ENCODE measurements at places on chromosomes 7 and 10. TPM values are rescaled to one million over a fixed set of nuclear protein-coding genes. Genes with fewer than 3 reads are reported as not detected.
A peak's percentile ranks its signal among the peaks of the same experiment; 100 is the strongest.

DNA sequence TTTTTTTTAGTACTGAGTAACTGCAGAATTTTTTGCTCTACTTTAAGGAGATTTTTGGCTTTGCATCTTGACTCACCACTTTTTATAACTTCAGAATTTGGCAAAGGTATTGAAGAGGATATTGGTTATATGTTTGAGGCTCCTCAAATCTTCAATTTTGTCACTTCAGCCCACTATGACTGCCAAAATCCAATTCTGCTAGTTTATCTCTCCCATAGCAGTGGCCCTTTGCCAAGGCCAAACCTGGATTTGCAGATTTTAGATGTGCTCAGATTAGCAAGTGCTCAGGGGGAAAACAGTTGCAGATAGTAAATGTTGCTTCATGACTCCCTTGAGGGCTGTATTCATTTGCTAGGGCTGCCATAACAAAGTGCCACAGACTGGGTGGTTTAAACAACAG, 427.5 kb downstream of the ADRA2A start:
- DNase-seq = no peak

DNA sequence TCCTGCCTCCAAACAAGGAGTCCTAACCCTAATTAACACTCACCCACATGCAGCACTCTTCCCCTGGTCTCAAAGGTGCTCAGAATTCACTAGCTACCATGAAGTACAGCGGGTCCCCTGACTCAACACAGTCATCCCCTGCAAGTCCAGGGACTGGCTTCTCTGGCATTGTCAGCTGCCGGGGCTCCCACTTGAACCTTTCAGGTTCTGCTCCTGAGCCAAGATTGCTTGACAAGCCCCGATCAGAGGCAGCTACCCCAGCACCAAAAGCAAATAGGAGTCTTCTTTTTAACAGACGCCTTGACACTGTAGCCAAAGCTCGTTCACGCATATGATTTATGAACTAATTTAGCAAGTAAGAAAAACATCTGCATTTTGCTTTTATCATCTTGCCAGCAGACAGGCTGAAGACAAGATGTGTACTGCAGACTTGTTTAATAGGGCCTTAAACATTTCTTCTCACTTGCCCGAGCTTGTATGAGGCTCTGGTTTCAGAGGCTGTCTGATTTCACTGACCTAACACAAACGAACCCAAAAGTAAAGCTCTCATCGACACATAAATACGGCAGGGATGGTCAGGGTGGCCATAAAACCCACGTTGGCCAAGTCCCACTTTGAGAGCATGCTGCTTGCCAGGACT, 67.6 kb upstream of the ADAM12 start:
- no peak for DNase-seq

- no peak for DNase-seq
Measured at GRCh38 chr10:74748468-74749031, 77.8 kb upstream of the KAT6B start.

DNA sequence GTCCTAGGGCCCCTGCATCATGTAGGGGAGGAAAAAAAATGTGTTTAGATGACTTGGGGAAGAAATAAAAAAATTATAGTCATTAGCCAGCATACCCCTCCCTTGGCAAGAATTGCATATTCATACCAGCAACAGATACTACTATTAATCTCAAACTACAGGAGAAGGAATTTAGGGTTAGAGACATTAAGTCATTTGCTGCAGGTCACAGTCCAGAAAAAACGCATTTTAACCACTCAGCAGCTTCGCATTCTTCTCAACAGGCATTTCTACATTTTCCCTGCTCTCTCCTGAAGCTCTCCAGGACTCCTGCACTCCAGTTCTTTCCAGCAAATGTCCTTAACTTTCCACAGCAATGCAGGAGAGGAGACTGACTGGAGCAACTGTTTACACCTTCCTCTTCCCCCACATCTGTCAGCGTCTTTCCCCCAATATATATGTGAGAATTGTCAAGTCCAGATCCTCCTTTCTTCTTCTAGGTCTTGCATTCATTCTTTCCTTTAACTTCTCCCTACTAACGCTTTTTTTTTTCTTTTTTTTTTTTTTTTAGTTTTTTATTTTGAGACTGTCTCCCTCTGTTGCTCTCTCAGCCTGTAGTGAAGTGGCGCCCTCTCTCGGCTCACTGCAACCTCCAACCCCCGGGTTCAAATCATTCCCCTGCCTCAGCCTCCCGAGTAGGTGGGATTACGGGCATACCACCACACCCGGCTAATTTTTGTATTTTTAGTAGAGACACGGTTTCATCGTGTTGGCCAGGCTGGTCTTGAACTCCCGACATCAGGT, 35.6 kb downstream of the PRPS1L1 start:
- no peak for DNase-seq

GRCh38 chr10:82668221-82668895, 793.4 kb downstream of the NRG3 start:
- peak; percentile 3 for DNase-seq

GRCh38 chr10:29736366-29737073, 101.7 kb upstream of the SVIL start:
- no peak for DNase-seq

DNA sequence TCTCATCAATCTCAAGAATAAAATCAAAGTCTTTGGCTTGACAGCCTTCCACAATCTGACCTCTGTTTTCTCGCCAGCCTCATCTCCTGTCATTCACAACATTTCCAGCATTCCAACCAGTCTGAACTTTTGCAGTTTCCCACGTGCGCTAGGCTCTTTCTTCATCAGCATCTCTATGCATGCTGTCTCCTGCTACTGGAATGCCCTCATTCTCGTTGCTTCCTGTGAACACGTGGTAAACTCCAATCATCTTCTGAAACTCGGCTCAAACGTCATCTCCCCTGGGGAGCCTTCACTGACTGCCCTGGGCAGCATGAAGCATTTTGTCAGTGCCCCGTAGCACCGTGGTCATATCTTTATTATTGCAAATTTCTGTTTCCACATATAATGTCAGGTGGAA, 12.2 kb upstream of the RSBN1L start:
- DNase-seq = no peak

Gene NPFFR1
- not detected for total RNA-seq

DNA sequence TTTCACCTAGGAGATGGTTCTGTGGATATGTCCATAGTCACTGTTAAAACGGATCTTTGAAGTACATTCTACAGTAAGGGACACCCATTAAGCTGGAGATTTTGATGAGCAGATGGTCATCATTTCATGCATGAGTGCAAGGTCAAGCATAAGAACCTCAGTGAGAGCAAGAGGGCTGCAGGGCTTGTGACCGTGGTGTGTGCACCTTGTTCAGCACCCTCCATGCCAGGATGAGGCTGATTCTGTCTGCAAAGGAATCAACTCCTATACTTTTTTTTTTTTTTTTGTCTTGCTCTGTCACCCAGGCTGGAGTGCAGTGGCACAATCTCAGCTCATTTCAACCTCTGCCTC, 17.6 kb downstream of the PDSS1 start:
- DNase-seq = no peak

Gene C7orf57
- not detected for total RNA-seq

- DNase-seq = peak; percentile 27
Measured at GRCh38 chr7:2993868-2994267, 49.8 kb downstream of the CARD11 start.

- no peak for DNase-seq
Measured at GRCh38 chr7:100942045-100942774, 7.1 kb upstream of the MUC3A start.

DNA sequence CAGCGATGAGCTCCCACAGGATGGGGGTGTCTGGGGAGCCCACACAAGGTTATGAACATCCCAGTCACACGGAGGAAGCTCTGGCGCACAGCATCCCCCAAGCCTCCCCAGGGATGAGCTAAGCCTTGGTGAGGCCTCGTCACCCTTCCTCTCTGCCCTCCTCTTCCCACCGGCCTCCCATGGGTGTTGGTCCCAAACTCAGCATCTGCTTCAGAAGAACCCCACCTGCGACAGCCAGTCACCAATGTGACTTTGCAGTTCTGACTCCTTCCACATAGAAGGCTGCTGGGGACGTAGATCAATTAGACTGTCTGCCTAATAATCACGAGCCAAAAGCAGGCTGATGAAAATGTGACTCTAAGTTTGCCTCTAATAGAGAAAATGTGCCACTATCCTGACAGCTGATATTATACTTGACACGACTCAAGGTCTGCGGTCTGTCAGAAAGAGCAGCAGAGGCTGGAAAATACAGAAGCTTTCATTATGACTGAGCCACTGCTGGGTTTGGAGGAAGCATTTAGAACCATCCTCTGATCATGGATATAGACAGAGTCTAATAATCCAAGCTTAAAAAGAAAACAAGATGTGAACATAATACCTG, 116.0 kb upstream of the PFKP start:
- DNase-seq = no peak

DNA sequence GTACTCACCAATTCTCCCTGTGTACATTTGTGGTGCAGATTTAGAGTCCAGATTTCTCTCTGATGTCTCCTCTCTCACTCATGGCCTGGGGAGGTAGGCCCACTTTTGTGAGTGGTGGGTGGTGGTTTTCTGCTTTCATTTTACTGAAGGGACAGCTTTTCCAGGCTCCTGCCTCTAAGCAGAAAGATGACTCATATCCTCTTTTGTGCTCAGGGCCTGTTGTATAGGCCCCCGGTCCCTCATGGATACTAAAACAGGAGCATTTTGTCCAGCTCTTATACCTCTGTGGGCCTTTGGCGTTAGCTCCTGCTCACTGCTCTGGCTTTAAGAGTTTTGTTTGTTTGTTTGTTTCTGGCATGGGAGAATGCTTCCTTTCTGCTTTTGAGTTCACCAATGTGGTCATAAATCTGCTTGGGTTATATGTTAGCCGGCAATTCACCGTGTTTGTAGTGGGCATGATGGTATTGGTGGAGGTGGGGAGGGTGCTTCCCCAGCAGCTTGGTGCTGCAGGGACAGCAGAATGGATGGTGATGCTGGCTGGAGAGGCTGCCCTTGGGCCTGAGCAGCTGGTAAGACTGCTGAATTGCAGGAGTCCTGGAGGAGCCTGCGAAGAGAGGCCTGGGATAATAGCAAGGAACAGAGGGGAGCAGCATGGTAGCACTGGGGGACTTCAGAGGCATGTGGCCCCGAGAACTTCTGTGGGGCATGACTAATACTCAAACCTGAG, 468.7 kb downstream of the RPS24 start:
- DNase-seq = peak; percentile 5

Gene OR6V1
- total RNA-seq = not detected

Gene ADAM22
- total RNA-seq = 1.2 TPM

- DNase-seq = peak; percentile 15
Measured at GRCh38 chr7:38034062-38034908, 113.8 kb downstream of the EPDR1 start.

GRCh38 chr7:26616235-26616634, 248.2 kb downstream of the SKAP2 start:
- no peak for DNase-seq

Gene CALML3
- total RNA-seq = not detected

Gene TSPAN15
- 56.6 TPM for total RNA-seq

Gene GRM8
- 0.70 TPM for total RNA-seq

DNA sequence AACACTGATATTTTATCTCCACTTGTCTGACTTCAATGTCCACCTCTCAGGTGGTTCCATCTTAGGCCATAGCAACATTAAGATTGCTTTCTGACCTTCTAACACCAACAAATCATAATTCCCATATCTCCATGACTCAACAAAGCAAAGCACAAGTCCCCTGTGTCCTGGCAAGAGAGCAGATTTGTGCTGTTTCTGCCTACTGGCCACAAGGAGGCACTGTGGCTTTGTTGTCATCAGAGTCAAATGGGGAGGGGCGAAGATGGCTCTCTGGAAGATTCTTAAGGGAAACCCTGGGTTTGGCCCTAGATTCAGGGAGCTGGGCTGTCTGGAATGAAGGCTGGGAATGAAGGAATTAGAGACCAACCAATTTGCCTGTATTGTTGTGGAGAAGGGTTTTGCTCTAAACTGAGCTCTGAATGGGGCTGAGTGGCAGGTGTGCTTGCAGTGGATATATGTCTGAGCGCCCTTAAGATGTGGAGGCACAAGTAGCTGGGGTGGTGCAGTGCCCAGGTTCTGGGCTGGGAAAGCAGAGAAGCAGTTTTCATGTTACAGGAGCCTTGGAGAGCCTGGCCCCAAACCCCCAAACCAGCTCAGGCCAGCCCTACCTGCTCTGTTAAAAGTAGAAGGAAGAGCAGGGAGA, 154.8 kb upstream of the PRSS58 start:
- peak; percentile 58 for DNase-seq

DNA sequence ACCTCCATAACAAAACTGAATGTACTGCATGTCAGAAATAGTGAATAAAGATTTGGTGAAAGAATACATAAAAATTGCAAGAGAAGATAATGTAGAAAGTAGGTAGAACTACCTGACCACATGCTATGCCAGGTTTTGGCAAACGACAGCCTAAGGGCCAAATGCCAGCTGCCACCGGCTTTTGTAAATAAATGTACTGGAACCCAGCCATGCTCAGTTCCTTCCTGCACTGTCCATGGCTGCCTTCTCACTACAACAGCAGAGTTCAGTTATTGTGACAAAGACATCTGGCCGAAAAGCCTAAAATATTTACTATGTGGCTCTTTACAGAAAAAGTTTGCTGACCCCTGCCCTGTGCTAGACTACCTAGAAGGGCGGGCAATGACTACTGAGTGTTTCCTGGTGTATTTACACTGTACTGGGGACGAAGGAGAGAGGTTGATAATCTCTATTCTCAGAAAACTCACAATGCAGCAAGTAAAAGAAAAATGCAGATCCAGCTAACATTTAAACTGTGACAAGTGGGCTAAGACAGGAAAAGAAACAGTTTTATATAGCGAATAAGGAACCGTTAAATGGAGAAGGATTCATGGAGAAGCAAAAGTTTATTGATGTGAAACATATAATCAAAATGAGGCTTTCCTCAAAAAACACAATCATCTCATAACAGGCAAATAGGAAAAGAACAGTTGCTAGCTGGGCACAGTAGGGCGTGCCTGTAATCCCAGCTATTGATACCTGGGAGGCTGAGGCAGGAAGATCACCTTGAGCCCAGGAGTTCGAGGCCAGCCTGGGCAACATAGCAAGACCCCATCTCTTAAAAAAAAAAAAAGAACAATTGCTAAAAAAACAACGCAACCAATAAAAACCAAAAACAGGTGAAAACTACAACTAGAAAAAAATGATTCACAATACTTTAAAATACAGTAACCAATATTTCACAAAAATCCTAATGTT, 13.7 kb downstream of the KIN start:
- DNase-seq = no peak

Gene C1GALT1
- 59.0 TPM for total RNA-seq

GRCh38 chr7:26153823-26154783, 2.1 kb downstream of the NFE2L3 start:
- peak; percentile 67 for DNase-seq

DNA sequence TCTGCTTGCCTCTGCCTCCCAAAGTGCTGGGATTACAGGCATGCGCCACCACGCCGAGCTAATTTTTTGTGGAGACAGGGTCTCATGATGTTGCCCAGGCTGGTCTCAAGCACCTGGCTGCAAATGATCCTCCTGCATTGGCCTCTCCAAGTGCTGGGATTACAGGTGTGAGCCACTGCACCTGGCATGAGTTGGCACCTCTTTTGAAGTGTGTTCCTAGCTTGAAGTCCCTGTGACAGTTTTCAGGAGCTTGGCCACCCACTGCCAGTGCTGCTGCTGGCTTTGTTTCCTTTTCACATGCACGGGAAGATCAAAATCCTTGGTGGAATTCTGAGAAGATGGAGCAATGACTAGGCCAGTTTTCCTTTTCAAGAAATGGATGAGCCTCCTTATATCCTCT, 126.3 kb downstream of the NRP1 start:
- DNase-seq = no peak

GRCh38 chr7:26180792-26181198, 19.8 kb downstream of the HNRNPA2B1 start:
- DNase-seq = no peak

All from renal cortical epithelial cell (primary cell).